ENCODE measurements at places on chromosomes 7 and 10.

- DNase-seq: peak; percentile 18
Observed at GRCh38 chr7:93245525-93246432, 13.6 kb downstream of the VPS50 start.

GRCh38 chr7:134731616-134732015 lies 47.8 kb upstream of the CALD1 start:
- no peak for DNase-seq

DNA sequence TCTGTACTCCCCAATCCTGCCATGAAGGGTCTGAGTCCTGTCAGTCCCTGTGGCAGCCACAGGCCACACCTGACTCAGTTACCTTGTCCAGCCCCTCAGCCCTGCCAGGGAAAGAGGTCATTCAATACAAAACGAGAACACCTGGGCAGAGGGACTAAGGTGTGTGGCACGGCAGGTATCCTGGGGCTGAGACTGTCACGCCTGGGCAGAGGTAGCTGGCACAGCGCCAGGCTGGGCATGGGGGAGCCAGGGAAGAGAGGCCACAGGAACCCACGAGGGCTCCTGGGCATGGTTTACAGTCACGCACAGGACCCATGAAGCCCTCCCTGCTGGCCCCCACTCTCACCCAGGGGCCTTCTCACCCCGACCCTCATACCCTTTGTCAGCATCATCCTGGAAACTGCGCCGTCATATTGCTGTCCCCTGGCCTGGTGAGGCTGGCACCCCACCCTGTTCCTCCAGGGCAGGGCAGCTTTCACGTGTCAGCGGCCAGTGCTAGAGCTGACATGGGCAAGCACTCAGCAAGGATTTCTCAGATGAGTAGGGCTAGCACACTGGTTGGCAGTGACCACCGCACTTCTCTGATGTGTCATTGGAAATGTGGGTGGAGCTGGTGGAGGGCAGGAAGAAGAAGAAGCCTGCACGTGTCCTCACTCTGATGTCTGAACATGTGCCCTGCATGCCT lies 42.7 kb downstream of the LRRC18 start:
- no peak for DNase-seq

DNA sequence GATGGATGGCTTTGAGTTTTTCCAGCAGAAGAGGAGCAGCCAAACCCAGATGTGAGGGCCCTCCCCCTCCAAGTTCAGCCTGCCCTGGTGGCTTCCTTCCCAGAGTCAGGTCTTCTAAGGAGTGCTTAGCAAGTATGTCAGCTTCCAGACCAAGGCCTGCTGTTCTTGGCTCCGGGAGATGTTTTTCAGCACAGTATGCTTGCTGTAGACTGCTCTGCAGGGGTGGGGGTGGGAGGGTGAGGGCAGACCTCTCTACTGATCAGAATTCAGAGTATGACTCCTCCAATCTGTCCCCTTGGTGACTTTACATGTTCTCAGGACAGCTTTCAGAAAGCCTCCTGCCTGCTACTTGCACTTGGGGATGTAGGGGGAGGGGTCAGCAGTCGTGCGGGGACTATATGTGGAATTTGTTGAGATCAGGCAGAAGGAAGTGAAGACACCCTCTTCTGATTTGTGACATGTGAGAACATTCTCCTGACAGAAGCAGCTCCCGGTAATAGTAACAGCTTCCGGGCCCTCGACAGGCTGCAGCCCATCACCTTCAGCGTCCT lies 516.4 kb upstream of the ZMIZ1 start:
- DNase-seq: no peak

GRCh38 chr10:70829543-70829942 lies 13.8 kb downstream of the SGPL1 start:
- no peak for DNase-seq

- peak; percentile 4 for DNase-seq
Observed at GRCh38 chr10:122279725-122280141, 8.6 kb downstream of the BTBD16 start.

DNA sequence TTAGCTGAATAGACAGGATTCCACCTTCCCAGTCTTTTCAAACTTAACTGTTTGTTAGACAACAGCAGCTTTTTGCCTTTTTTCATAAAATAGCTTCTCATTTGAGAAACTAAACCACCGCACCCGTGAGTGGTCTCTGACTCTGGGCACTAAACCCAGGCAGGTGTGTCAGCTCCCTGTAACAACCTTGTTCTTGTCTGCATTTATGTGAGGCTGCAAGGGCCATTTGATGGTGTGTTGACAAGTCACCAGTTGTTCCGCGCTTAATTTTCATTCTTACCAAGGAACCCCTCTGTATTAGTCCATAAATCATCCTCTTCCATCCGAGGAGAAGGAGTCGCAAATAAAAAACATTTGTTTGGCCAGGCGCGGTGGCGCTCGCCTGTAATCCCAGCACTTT lies 1.5 kb downstream of the STOX1 start:
- no peak for DNase-seq

- no peak for DNase-seq
Observed at GRCh38 chr7:24152356-24152755, 131.6 kb upstream of the NPY start.

DNA sequence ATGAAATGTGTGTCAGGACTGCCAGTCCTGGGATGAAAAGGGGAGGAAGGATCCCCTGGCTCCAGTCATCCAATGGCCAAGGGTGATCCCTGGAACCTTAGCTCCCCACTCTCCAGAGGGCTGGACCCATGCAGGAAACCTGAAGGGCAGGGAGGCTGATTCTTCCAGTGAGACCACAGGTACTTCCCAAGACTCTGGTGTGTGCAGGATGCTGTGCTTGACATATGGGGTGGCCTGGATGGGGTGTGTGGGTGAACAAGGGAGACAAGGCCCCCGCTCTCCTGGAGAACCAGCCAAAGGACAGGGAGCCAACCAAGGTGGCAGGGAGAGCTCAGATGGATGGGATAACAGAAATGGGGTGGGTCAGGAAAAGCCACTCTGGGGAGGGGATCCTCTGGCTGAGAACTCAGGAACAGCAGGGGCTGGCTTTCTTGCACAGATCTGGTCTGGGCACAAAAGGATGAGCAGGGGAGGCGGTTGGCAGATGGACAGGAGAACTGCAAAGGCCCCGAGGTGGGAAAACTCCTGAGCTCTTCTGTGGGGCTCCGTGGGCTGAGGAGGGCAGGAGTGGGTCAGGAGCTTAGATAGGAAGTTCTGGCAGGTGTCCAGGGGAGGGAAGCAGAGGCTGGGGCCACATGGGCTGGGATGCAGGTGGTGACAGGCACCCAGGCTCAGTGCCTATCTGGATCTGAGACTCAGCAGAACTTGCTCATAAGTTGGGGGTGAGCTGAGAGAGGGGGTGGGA lies 100.6 kb downstream of the ARHGAP22 start:
- DNase-seq: no peak

GRCh38 chr10:131816157-131816775 lies 84.5 kb upstream of the PPP2R2D start:
- no peak for DNase-seq

DNA sequence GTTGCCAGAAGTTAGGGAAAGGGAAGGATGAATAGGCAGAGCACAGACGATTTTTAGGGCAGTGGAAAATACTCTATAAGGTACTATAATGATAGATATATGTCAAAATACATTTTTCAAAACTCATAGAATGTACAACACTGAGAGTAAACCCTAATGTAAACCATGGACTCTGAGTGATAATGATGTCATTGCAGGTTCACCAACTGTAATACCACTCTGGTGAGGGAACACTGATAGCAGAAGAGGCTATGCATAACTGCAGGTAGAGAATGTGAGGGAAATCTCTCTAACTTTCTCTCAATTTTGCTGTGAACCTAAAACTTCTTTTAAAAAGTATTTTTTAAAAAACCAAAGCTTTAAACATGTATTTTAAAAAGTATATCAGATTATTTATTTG lies 22.1 kb downstream of the POT1 start:
- DNase-seq: no peak

DNA sequence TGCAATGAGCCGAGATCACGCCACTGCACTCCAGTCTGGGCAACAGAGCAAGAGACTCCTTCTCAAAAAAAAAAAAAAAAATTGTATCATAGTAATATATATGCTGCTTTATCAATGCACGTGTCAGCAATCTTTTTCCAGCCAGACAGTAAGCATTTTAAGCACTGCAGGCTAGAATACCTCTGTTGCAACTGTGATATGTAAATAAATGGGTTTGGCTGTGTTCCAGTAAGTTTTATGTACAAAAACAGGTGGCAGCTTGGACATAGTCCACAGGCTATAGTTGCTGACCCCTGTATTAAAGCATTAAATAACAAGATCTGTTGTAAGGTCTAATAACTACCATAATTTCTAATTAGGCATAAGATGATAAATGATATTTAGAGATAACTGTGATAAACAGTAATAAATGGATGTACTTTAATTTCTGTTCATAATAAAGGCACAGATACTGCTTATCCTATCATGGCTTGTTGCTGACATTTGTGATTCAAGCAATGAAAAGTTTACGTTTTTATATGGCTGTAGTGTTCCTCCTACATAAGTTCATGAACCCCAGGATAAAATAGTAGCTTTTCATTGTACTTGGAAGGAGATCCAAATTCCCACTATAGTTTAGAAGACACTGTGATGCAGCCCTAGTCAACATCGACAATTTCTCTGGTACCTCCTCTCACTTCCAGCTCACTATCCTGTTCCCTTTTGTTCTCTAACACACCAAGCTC lies 161.4 kb downstream of the ELMO1 start:
- DNase-seq: peak; percentile 89

DNA sequence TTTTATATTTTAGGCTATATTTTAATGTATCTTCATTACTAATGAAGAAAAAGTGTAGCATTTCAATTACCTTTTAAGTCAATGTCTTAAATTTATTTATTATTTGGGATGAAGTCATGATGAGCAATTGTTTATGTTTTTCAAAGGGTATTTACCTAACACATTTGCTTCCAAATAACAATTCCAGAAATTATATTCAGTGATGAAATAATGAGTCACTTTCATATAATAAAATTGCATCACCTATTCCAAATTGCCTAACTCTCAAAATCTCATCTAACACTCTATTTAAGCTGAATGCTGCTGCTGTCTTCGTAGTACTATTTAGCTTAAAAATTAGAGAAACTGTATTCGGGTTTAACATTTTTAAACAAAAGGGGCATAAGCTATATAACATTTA lies 97.7 kb downstream of the PRKG1 start:
- no peak for DNase-seq

GRCh38 chr7:47150497-47151260 lies 431.2 kb downstream of the TNS3 start:
- no peak for DNase-seq

GRCh38 chr10:7159517-7159916 lies 251.3 kb downstream of the SFMBT2 start:
- no peak for DNase-seq

- DNase-seq: peak; percentile 13
Observed at GRCh38 chr10:35640951-35641675, 983 bp downstream of the FZD8 start.

GRCh38 chr10:99924451-99925255 lies 85.1 kb downstream of the DNMBP start:
- DNase-seq: no peak

- DNase-seq: no peak
Observed at GRCh38 chr7:125506331-125506730, 576.7 kb upstream of the POT1 start.

GRCh38 chr7:7519056-7519455 lies 16.6 kb downstream of the COL28A1 start:
- no peak for DNase-seq

GRCh38 chr10:21978191-21978862 lies 25.2 kb downstream of the DNAJC1 start:
- no peak for DNase-seq

DNA sequence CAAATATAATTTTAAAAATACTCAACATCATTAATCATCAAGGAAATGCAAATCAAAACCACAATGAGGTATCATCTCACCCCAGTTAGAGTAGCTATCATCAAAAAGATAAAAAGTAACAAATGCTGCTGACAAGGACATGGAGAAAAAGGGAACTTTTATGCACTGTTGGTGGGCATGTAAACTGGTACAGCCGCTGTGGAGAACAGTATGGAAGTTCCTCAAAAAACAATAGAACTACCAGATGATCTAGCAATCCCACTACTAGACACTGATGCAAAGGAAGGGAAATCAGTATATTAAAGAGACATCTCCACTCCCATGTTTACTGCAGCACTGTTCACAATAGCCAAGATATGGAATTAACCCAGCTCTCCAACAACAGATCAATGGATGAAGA lies 384.5 kb downstream of the PLXDC2 start:
- DNase-seq: no peak

GRCh38 chr10:82796510-82796909 lies 921.5 kb downstream of the NRG3 start:
- no peak for DNase-seq

- DNase-seq: peak; percentile 35
Observed at GRCh38 chr10:84613336-84614021, 285.1 kb downstream of the CCSER2 start.

GRCh38 chr7:117112640-117113039 lies 159.3 kb downstream of the ST7 start:
- no peak for DNase-seq

DNA sequence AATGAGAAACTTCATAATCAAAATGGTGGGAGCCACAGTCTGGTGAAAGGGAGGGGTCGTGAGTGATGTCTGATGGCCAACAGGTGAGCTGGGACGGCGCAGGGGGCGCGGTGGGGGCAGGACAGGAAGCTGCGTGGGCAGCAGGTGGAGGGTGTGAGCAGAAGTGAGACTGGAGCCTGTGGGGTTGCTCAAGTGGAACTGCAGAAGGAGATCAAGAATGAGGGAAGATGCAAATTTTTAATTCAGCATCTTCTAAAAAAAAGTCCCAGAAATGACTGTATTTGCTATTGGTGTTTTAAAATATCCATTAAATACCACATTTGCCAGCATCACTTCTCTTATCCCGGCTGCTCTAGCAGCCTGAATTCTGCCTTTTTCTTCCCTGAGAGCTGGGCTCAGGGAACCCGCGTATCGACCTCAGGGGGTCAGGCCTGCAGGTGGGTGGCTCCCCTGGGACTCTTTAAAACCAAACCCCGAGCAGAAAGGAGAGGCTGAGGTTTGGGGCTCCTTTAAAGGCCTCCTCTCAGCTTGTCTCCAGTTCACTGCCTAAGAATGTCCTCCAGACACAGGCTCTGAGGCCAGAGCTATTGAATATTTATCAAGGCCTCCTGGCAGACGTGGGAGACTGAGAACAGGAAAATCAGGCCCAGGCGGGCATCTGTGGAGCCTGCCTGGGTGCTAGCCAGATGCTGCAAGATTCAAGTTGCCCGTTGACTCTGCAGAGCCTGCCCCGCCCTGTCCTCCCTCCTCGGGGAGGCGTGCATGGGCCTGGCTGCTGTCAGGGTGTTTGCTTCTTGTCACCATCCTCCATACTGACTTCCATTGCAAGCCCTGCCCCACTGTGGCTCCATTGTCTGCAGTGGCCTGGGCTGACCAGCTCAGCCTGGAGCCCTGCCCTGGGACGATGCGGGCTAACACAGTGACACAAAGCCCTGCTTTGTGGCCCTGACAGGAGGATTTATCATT lies 53.9 kb downstream of the SYPL1 start:
- DNase-seq: peak; percentile 85

- DNase-seq: no peak
Observed at GRCh38 chr7:34839645-34840044, 181.6 kb downstream of the NPSR1 start.

DNA sequence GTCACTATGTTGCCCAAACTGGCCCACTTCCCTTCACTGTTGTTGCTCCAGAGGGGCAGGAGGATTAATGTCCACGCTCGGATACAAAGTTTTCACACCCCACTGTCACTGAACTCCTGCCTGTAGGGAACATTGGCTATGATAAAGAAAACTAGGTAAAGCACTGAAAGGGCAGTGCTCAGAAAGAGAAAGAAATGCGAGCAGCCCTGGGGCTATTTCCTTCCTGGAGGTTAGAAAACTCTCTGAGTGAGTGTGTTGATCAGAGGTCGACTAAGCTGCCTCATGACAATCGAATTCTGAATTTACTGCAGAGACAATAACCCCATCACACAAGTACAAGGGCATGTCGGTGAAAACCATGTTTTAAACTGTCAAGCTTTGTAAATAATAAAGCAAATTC lies 227.2 kb upstream of the PITRM1 start:
- no peak for DNase-seq

Data from NCI-H526 treated with DMSO at 0.1 percent for 48 hours (cell line).